ENCODE measurements at places on chromosomes 12 and 14.

GRCh38 chr12:113469224-113469948, 2.3 kb downstream of the LHX5 start:
- no peak for DNase-seq

DNA sequence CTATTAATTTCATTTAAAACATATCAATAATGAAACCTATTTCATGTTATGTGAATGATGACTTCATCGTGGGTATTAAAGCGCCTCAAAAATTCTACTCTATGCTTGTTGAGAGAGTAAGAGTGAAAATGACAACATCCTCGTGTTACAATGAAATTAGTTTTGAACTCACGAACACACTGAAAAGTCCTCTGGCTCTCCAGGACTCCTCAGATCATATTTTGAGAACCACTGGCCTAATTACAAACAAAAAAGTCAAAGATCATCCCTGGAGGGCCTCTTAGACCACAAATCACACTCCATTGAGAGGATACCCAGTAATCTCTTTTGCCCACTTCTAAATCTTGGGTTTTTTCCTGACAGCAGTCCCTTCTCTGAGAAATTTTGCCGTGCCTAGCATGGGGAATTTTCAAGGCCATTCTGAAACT, 19.1 kb downstream of the DAAM1 start:
- no peak for DNase-seq

GRCh38 chr14:52380294-52380693, 66.2 kb downstream of the PTGER2 start:
- DNase-seq = peak; percentile 85

DNA sequence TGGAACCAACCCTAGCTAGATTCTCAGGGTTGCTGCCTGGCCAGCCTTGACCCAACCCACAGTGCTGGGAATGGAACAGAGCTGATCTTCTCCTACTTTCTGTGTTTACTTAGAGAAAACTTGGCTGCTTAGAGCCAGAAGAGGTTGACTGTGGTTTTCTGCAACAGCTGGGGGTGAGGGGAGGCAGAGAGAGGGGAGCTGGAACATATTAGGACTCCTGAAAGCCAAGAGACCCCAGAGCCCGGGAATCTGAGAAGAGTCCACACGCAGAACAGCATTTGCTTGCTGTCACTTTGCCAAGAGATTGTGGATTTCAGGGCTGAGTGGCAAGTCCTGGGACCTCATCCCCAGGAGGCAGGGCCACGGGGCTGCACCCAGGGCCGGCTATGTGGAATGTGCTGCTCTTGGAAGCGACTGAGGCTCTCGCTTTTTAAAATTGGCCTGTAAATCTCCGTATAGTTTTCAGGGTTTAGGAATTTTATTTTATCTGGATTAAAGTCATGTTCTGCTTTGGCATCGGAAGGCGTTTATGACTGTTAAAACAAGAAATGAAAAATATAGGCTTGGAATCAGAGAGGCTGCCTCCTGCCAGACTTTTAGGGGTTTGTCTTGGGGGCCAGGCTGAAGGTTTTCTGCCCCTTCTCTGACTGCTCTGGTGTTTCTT, 22.3 kb upstream of the MED13L start:
- no peak for DNase-seq

GRCh38 chr12:91786499-91787272, 359.0 kb downstream of the BTG1 start:
- DNase-seq = no peak

GRCh38 chr14:100618318-100618693, 31.1 kb upstream of the BEGAIN start:
- no peak for DNase-seq
